Fibroblast of lung (primary cell): ENCODE measurements at places on chromosomes 2 and 18. TPM values are rescaled to one million over a fixed set of nuclear protein-coding genes. Genes with fewer than 3 reads are reported as not detected.

Gene BCL11A
- under 0.01 and 0.17 TPM in 2 replicates for total RNA-seq

DNA sequence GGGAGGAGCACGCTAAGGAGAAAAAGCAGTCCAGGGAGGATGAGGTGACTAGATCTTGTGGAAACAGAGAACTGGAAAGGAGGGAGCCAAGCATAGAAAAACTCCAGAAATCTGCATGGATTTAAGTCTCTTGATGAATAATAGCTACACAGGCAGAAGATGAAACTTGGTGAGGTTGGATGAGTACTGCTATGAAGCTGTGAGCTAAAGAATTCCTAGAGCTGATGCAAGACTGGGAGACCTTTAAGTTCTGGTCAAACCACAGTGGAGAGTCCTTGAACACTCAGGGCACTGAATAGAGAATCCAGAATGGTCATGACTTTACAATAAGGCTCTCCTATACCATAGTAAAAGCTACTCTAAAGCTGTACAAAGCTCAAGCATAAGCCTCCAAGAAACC lies 18.4 kb upstream of the PIEZO2 start:
- DNase-seq = peak; percentile 58

DNA sequence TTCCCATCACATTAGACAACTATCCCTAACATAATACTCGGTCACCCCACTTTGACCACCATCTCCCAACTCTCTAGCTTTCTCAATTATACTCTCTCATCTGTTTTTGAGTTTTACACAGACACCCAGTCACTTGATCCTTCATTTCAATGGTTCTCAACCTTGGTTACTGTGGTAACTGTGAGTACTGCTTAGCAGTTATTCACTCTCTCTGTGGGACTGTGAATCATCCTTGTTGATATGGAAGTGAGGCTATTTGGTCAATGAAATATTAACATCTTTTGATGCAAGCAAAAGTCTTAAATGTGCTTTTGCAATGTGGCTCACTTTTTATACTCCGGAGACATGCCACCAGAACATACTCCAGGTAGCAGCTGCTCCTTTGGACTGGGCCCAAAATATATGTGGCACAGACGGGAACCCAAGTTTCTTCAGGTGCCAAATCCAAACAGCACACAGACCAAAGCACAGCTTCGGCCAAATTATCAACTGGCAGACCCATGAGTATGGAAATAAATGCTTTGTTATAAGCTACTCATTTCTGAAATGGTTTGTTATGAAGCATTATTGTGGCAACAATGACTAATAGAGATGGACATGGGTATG lies 75.0 kb upstream of the SLC25A52 start:
- DNase-seq = no peak

DNA sequence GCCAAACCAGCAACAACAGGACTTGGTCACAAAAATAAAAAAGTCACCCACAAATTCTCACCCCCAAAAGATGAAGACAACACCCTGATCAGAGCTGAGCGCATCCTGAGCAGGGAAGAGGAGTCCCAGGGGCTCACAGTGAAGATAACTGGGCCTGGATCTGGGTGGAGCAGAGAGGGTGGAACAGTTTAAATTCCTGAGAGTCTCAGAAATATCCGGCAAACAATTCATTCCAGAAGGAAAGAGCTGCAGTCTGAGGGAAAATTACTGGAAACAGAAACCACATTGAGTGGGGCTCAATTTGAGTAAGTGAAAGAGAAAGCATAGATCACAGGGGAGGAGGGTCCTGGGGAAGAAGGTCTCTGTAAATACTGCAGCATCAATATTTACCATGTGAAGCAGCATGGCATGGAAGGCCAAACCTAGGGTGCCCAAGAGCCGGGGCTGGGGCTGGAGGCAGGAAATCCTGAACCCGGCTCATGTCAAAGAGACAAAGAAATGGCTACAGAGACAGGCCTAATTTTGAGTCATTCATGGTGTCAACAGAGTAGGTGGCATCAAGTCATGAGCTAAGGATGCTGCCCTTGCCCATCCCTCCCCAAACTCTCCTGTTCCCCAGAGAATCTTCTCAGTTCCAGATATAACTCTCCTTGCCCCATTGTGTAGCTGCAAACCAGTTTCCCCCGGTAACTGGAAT lies 61.4 kb upstream of the ZBTB7C start:
- DNase-seq = peak; percentile 48

GRCh38 chr2:107591561-107592279 lies 235.0 kb upstream of the RGPD4 start:
- peak; percentile 74 for DNase-seq
